Suprapubic skin (tissue), 4 donors: ENCODE measurements at places on chromosomes 6 and 20.

GRCh38 chr20:4074877-4075455, 59.6 kb upstream of the RNF24 start:
- no peak for DNase-seq

GRCh38 chr6:71524201-71524600, 235.6 kb downstream of the OGFRL1 start:
- no peak for DNase-seq

GRCh38 chr20:46665602-46666001, 14.3 kb upstream of the SLC13A3 start:
- DNase-seq, result no peak

DNA sequence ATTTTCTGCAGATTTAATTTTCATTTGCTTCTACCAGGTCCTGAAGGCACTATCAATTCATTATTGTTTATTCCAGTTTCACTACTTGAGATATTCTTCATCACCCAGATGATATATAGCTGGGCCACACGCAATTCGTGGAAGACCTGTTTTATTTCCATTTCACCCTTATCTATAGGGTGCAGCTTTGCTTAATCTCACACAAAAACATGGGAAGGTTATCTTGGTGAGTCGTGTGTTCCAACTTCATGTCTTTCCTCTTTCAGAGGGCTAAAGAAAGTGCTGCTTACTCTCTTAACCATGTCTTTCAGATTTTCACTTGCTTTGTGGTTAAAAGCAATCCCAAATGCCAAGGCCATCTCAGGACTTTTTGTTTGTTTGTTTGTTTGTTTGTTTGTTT, 194.0 kb downstream of the SOD2 start:
- no peak for DNase-seq

- no peak for DNase-seq
These were observed 116.5 kb downstream of the FAM120B start for GRCh38 chr6:170423030-170423429.

- no peak for DNase-seq
These were observed 16.9 kb downstream of the MOCS1 start for GRCh38 chr6:39917329-39917728.

DNA sequence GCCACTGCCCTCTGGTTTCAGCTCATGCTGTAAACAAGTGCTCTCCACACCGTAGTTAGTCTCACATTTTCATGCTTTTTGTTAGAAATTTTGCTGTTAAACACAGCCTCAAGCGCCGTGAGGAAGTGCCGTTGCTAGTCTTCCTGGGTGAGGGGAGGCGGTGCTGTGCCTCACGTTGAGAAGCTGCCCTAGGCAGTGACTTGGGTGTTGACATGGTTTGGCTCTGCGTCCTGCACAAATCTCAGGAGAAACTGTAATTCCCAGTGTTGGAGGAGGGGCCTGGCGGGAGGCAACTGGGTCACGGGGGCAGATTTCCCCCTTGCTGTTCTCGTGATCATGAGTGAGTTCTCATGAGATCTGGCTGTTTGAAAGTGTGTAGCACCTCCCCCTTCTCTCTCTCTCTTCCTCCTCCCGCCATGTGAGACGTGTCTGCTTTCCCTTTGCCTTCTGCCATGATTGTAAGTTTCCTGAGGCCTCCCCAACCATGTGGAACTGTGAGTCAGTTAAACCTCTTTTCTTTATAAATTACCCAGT, 95.8 kb downstream of the ERMARD start:
- DNase-seq, result no peak

- DNase-seq, result no peak
These were observed 112.9 kb upstream of the MLIP start for GRCh38 chr6:53998303-53998702.

- no peak for DNase-seq
These were observed 63.3 kb downstream of the FAM50B start for GRCh38 chr6:3912361-3913076.

- no peak for DNase-seq
These were observed 22.0 kb downstream of the ACSS1 start for GRCh38 chr20:25035921-25036320.

DNA sequence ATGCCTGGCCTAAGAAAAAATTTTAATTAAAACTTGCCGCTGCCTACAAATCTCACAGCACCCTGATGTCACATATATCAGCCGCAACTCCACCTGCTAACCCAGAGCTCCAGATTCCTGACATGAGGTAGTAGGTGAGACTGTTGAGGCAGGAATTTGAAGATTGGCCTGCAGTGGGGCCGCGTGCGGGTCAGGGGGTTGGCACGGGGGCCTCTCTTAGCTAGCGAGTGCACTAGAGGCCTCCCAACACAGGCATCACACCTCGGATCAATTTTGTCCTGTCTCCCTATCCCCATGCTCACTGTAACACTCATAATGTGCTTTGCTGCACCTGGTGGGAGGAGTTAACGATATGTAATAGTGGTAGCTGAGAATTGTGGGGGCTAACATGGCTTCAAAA, 349.8 kb downstream of the CDC5L start:
- no peak for DNase-seq

DNA sequence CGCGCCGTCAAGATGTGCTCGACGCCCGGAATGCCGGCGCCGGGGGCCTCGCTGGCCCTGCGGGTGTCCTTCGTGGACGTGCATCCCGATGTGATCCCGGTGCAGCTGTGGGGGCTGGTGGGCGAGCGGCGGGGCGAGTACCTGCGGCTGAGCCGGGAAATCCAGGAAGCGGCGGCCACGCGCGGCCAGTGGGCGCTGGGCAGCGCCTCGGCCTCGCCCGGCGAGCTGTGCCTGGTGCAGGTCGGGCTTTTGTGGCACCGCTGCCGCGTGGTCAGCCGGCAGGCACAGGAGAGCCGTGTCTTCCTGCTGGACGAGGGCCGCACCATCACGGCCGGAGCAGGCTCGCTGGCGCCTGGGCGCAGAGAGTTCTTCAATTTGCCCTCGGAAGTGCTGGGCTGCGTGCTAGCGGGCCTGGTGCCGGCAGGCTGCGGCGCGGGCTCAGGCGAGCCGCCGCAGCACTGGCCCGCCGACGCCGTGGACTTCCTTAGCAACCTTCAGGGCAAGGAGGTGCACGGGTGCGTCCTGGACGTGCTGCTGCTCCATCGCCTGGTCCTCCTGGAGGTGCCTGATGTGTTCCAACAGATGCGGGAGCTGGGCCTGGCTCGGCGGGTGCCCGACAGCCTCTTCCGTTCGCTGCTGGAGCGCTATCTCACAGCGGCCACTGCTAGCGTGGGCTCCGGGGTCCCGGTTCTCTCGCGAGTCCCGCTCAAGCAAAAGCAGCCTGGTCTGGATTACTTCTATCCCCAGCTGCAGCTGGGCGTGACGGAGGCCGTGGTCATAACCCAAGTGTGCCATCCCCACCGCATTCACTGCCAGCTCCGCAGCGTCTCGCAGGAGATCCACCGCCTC, 656 bp downstream of the TDRD6 start:
- DNase-seq, result no peak

DNA sequence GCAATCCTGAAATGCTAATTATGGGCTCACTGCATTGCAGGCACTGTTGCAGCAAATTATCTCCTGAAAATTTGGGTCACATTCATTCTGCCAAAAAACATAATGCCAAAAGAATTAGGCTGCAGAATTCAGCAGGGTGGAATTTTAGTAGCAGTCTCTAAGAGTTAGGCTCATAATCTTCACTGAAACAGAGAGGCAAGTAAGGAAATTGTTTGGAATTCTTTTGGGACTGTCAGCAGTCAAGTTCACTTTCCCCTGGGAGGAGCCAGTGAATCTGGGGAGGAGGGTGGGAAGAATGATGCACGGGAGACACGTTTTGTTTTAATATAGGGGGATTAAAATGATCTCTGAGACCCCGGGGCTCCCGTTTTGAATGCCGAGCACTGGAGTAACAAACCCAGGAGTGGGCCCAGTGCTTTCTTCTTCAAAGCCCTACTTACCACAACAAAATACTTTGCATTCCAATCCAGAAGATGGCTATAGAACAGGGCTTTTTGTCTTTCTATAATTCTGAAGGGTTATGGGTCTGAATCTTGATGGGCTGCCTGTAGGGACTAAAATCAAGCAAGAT, 44.7 kb downstream of the SOBP start:
- DNase-seq, result no peak

DNA sequence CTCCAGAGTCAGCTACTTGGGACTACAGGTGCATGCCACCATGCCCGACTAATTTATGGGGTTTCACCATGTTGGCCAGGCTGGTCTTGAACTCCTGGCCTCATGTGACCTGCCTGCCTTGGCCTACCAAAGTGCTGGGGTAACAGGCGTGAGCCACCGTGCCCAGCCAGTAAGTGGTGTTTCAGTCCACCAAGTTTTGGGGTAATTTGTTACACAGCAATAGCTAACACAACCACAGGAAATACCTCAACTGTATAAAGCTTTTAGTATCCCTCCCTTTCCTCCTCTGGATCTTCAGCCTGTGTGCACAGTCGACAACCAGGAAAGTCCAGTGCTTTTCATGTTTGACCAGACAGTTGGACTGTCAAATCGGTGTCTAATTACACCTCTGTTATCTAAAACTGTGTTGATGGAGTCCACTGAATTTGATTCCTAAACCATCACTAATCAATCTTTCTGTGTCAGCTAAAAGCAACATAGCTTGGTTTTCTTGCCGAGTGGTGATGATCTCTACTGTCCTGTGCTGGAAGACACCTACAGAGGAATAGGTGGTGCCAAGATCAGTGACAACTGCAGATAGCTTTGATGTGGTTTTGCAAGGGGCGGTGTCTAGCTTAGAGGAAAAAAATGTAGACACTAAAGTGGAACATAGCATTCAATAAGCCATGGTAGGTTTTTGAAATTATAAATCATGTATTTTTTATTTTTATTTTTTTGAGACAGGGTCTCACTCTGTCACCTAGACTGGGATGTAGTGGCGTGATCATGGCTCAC, 22.2 kb upstream of the ZBTB2 start:
- no peak for DNase-seq

GRCh38 chr6:53241938-53242337, 93.3 kb upstream of the GCM1 start:
- DNase-seq, result no peak

DNA sequence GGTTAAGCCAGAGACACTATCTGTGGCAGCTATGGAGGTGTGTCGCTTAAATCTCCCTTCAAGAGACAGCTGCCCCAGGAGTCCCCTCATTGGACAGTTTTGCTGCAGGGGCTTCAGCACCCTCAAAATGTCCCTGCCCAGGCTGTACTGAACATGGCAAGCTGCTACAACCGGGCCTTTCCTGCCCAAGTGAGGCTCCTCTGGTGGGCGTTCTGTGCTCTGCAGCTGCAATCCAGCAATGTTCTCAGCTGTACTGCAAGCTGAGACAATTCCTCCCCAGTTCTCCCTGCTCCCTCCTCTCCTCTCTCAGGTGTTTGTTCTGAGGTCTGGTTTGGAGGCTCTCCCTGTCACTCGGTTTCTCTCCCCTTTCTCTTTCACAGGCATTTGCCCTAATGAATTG, 190.8 kb upstream of the LAMP5 start:
- DNase-seq, result no peak

DNA sequence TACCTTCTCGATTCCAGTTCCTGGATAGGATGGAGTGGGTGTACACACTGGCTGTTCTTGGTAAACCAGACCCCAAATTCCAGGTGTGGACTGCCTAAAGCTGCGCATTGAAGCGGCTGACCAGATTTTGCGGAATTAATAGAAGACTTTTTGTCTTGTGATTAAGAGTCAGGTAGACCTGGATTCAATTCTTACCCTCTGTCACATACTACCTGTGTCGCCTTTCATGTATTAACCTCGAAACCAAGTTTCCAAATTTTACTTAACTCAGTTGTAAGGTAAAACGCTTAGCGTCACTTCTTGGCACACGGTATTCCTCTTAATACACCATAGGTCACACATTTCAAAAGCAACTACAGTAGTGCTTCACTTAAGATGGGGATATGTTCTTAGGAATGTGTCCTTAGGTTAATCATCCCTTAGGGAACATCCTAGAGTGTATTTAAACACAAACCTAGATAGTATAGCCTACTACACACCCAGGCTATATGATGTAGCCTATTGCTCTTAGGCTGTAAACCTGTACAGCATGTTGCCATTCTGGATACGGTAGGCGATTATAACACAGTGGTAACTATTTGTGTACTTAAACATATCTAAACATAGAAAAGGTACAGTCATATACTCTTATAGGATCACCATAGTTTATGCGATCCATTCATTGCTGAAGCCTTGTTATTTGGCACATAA, 733 bp upstream of the GOPC start:
- no peak for DNase-seq

DNA sequence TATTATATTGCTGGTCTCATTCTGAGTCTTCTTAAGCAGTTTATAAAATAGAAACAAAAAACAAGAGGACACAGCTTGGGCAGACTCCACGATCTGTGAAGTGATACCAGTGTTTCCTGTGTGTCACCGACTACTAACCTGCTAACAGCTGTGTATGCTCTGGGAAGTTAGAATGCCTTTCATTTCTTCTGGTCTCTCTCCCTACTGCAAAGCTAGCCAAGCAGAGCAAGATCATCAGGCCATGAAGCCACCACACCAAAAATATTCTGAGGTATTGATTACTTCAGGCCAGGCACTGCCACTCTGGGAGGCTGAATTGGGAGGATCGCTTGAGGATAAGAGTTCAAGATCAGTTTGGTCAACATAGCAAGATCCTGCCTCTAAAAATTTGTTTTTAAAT, 46.9 kb upstream of the SMIM29 start:
- DNase-seq, result no peak

- DNase-seq, result no peak
These were observed 68.3 kb upstream of the FRMD1 start for GRCh38 chr6:168147205-168147738.

DNA sequence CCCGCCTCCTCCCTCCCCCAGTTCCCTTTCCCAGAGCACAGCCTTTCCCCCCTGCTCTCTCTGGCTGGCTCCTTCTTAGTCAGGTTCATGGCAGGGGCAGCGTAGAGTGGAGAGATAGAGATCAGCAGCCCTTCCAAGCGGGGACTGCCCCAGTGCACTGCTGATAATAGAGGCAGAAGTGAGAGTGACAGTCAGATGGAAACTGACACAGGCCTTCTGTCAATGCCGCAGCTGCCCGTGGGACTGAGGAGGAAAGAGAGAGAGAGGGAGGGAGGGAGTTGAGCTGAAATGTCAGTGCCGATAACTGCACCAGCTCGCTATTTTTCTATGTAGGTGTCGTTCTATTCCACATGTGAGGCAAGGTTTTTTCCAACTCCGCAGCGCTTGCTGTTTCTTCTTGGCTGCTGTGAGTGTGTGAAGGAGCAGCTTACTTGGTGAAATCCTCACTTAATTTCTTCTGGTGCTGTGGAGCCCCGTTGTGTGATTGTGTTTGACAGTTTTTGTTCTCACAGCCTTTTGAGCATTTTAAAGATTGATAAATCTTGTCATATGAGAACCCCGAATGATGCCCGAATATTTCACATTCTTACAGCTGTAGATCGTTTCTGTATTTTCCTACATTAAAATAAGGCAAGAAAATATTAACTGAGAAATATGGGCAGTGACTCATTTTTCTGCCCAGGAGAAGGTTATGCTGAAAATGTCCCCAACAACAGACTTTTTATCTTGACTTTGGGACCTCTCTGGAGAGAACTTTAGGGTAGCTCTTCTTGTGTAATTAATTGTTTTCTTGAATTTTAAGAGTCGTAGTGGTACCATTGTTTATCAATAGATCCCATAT, 386.4 kb upstream of the MMS22L start:
- no peak for DNase-seq

- DNase-seq, result no peak
These were observed 8.7 kb upstream of the ECT2L start for GRCh38 chr6:138787138-138787537.

GRCh38 chr20:47985092-47985850, 200.0 kb upstream of the SULF2 start:
- no peak for DNase-seq
